ENCODE measurements at places on chromosomes 16 and 17.

GRCh38 chr16:23724096-23724784 is 11.2 kb upstream of the ERN2 start:
- DNase-seq: no peak

DNA sequence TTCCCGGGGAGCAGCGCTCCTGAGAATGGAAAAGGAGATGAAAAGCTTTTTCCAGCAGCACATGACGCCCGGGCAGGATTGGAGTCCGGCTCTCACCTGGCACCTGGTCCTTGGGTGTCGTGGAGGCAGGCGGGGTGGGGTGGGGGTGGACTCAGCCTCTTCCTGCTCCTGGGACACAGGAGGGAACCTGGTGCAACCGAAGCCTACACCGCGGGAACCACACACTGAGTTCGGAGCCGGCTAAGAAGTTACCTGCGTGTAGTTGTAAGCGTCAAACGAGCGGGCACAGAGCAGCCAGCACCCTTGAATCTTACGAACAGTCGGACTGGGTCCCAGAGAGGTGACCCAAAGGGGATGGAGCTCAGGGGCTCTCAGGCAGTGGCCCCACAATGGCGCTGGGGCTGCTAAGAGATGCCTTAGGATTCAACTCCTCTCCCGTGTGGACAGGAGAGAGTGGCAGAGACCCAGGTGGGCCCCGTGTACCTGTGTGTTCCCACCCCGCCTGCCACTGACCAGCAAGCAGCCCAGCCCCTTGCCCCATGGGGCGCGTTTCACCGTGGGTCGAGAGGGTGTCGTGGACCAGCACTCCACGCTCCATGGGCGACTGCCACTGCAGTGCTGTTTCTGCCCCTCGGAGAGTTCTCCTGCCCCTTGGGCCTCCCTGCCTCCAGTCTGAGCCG is 105.8 kb upstream of the METRNL start:
- DNase-seq: no peak

- DNase-seq: no peak
These were observed 21.0 kb downstream of the PHB1 start for GRCh38 chr17:49393491-49394255.

- DNase-seq: peak; percentile 77
These were observed 3.8 kb downstream of the ARSG start for GRCh38 chr17:68295086-68295485.

- DNase-seq: no peak
These were observed 4.7 kb upstream of the EIF1 start for GRCh38 chr17:41684035-41684434.

DNA sequence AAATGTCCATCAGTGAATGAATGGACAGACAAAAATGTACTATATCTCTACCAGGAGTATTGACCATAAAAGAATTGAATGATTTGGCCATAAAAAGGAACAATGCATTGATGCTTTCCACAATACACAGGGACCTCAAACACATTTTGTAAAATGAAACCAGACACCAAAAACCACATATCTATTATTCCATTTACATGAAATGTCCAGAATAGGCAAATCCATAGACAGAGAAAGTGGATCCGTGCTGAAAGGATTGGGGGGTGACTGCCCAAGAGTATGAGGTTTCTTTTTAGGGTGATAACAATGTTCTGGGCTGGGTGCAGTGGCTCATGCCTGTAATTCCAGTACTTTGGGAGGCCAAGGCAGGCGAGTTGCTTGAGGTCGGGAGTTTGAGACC is 6.9 kb upstream of the LITAF start:
- no peak for DNase-seq

GRCh38 chr16:87661561-87661960 is 59.3 kb downstream of the JPH3 start:
- peak; percentile 12 for DNase-seq

DNA sequence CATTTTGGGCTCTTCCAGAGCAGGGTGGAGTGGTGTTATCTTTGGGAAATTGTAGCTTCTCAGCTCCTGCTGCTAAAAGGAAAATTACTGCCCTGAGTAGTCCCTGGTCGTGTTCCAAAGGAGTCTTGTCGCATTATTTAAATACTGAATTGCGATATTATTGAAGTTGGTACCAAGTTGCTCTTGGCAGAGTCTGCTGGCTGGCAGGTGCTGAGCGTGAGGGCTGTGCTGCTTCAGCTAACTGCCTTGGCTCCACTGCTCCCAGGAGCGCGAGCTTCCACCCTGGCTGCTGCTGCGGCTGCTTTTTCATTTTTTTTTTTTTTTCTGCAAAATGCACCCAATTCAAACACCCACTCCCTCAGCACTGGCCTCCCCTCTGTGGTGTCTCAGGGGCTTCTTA is 289.8 kb downstream of the MAF start:
- no peak for DNase-seq

- DNase-seq: no peak
These were observed 93.8 kb downstream of the TNFRSF13B start for GRCh38 chr17:16878084-16878483.

All from activated naive CD4-positive, alpha-beta T cell treated with Interleukin-2 at 50 U/mL for 16 hours (primary cell).